ENCODE measurements at places on chromosomes 2 and 18.

DNA sequence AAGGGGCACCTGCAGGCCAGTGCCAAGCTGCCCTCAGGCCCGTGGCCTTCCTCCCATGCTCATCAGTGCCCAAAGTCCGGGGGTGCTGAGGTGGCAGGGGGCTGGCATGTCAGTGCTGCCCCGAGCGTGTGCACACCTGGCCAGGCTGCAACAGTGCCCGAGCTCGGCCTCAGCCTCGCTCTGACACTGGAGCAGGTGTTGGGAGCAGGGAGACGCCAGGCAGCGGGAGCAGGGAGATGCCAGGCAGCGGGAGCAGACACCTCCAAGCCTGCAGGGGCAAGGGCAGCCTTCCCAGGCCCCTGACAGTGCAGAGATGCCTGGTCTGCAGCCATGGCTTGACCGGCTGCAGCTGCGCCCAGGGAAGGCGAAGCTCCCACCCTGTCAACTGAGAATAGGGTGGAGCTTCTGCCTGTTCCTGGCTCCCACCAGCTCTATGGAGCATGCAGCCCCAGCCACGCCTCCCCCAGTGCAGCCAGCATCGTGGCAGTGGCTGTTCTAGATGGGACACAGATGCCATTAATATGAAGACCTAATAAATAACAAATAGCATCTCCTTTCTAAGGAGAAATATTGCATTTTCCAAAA is 82.4 kb downstream of the DTNB start:
- DNase-seq: no peak

DNA sequence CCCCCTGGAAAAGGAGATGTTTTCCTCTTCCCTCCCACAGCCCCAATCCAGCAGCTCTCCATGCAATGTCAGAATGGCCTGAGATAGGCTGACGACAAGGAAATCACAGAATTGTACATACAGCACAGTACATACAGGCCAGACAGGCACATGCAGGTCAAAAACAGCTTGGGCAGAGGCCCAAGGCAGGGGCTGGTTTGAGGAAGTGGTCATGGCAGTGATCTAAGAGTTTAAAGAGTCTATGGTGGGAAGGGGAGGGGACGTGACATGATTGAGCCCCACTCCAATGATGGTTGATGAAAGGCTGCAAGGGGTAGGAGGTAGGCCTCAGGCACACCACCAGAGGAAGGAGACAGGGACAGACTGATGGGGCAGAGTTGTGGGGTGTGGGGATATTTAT is 4.3 kb downstream of the DCTN1 start:
- DNase-seq: no peak

GRCh38 chr2:146633159-146633558 is 1211.7 kb upstream of the ACVR2A start:
- no peak for DNase-seq

DNA sequence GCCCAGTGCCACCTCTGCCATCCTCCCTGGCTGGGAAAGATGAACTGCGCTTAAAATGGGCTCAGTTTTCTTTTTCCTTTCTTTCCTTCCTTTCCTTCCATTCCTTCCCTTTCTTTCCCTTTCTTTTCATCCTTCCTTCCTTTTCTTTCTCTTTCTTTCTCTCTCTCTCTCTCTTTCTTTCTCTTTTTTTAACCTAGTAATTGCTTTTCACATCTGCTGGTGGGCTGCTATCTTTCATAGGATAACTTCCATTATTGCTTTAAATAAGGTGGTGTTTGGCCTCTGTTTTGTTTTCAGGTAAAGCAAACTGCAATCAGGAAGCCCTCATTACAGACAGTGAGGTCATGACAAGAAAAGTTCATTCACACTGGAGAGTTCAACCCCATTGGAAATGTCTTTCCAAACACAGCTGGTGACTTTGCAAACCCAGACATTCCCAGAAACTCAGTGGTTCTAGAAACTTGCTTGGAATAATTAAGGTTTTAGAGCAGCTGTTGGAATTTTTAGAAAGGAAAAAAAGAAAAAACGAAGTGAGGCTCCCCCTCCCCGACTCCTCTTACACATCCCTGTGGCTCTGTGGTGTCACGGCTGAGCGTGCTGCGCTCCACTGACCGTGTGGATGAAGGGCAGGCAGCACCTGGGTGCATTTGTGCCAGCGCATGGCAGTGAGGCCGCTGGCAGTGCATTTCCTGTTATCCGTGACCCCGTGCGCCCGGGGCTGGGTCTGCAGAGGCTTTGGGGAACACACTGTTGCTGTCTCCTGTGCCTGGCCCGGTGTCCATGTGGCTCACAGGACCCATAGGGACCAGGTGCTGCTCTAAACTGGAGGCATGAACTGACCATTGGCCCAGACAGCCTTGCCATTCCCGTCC is 76.9 kb downstream of the MBP start:
- DNase-seq: no peak

GRCh38 chr2:105761931-105762515 is 17.3 kb downstream of the NCK2 start:
- no peak for DNase-seq

GRCh38 chr2:227460070-227460485 is 11.9 kb upstream of the AGFG1 start:
- DNase-seq: peak; percentile 73

DNA sequence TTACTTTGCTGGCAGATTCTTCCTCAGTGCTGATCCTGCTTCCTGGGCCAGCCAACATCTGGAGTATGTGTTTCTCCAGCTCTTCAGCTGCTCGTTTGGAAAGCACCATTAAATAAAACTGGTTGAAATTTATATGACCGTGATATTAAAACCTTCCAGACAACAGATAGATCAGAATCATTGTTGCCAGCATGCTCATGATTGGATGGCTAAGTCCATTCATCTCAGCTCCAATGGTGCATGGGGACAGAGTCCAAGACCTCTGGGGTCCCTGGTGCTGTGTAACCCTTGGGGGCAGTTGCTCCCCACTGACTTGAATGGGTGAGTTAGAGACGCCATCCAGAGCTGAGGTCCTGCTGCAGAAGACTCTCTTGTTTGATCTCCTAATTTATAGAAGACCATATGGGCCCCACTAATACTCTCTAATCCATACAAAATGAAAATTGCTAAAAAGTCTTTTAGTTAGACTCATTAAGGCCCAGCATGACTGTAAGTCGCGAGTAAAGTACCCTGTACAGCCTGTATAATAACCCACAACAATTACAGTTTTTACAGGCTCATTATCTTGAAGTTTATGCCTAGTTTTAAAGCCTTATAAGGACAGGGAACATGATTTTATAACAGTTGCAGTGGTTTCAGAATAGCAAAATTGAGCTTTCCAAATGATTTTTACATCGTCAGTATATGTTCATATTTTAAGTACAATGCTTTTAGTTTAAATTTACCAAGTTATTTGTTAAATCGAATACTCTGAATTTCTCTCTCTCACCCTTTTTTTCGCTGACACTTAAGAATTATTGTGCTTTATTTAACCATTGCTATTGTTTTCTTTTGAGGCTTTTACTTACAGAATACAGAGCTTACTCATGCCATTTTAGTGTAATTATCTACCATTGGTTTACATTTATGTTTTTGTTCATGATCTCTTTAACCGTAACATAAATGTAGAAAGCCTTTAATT is 60.0 kb downstream of the CABLES1 start:
- no peak for DNase-seq

GRCh38 chr2:88656690-88657089 is 29.4 kb upstream of the EIF2AK3 start:
- no peak for DNase-seq

GRCh38 chr2:137959166-137959565 is 5.1 kb upstream of the HNMT start:
- peak; percentile 36 for DNase-seq

GRCh38 chr2:159134979-159135378 is 151.5 kb downstream of the WDSUB1 start:
- DNase-seq: no peak

GRCh38 chr2:238220892-238221521 is 17.5 kb upstream of the ILKAP start:
- no peak for DNase-seq

DNA sequence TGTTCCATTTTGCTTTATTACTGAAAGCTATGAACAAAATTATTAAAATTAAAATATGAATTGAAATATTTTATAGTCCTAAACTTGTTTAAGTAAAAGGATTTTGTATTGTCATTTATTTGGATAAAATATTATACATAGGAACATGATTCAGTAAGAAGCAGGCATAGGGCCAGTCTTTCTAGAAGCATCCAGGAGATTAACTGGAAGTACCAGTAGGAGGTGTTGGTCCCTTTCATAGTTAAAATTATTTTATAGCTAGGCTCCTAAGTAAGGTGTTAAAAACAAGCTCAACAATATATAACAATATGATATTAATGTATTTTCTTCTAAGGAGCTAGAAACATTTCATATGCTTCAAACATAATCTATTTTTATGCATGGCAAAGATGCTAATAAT is 43.7 kb downstream of the FIGN start:
- DNase-seq: no peak

GRCh38 chr2:187574969-187575750 is 20.9 kb upstream of the TFPI start:
- no peak for DNase-seq

- no peak for DNase-seq
These were observed 18.3 kb upstream of the NEDD4L start for GRCh38 chr18:58025733-58026132.

DNA sequence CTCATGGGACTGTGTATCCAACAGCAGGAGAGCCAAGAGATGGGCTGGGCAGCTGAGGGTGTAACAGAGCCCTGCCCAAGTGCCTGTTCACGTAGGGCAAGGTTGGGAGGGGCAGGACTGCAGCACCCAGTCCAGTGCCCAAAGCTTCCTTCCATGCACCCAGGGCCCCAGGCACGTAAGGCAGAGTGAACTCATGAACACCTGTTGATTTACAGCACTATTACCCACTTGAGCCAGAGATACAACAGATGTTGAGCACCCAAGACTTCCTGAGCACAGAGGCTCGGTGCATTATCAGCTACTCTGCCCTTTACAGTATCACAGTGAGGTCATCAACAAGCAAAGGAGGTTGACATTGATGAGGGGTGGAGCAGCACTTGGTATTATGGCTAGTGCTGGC is 50.2 kb upstream of the FHL2 start:
- DNase-seq: no peak

DNA sequence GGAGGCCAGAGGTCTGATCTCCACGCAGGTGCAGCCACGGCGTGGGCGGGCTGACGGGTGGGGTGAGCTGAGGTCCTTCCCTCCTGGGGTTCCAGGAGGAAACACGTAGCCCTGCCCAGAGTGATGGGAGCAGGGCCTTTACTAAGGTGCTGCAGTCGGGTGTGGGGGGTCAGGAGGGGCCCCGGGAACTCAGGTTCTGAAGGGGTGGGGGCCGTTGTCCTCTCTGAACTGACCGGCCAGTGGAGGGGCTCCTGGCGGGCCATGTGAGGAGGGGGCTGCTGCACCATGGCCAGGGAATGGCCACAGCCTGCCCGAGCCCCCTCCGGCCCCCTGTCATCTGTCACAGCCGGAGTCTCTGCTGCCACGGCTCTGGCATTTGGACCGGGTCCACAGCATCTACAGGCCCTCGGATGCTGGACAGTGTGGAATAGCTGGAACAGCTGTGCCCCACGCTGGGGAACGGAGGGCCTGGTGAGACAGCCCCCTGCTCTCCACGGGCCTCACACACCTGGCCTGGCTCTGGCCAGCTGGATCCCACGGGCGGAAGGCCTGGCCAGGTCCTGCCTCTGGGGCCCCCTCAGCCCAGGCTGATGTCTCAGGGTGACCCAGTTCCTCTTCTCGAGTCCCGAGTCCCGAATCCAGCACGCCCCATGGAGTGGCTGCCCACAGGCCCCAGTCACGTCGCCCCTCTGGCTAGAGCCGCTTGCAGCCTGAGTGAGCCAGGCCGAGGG is 145.6 kb upstream of the GPC1 start:
- DNase-seq: no peak

DNA sequence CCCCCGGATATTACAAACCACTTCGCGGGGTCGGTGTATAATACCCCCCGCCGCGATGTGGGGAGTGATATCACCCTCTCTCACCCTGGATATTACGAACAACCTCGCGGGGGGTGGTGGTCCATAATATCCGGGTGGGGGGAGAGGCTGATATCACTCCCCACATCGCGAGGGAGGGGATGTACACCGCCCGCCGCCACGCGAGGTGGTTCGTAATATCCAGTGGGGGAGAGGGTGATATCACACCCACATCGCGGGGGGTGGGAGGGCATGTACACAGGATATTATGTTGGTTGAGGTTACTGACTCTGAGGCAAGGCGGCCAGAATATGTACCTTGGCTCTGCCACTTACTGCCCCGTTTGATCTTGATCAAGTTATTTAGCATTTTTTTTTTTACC is 14.8 kb upstream of the CWC22 start:
- no peak for DNase-seq

GRCh38 chr2:144227427-144228105 is 292.4 kb downstream of the ZEB2 start:
- peak; percentile 34 for DNase-seq

GRCh38 chr2:78568782-78569373 is 456.6 kb upstream of the REG3G start:
- no peak for DNase-seq

GRCh38 chr2:145597809-145598208 is 1077.9 kb upstream of the ZEB2 start:
- no peak for DNase-seq

DNA sequence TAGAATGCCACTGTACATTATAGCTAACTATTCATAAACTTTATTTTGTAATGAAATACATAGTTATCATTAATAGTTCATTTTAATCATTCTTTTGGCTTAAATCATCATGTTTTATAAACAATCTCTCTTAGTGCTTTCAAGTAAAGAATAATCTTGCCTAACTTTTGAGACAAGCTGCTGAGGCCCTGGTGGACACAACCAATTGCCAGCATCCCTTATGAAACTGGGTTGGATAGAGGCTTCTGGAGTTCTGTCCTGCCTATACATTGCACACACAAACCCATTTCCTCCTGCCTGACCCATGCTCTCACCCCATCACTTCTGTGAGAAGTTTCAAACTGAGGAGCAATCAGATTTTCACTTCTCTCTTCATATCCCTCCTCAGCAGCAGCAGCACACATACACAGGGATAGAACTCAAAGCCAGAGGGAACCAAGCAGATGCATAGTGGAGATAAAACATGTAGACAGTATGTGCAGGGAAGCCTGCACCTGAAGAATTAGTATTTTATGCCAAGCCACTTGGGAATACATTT is 450.0 kb upstream of the SLC14A2 start:
- no peak for DNase-seq

- DNase-seq: no peak
These were observed 47.0 kb upstream of the STK39 start for GRCh38 chr2:168294409-168294808.

DNA sequence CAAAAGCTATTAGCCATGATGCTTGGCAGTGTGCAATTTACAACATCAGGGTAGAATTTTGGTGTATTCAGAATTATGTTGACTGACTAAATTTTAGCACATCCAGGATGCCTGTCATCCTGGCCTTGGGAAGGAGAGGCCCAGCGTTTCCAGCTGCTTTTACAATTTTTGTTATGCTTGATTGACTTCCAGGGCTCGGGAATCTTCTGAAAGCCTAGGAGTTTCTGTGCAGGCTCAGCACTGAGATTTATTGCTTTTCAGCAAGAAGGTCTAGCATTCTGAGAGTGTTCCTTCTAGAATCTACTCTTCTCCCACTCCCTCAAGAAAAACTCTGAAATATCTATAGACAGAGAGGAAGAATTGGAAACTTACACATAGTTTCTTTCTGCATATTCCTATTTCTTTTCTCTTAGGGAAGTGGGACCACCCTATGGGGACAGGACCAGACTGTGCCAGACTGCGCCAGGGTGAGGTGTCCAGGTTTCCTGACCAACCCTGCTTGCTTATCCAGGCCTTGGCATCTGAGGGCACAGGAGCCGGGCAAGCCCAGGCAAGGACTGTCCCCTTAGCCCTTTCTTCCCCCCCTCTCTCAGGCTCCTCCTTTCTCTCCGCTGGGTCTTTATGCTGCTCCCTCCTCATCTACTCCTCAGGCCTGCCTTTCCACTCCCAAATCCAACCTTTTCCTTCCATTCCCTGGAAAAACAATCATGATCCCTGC is 26.9 kb downstream of the MAIP1 start:
- DNase-seq: no peak
